ENCODE measurements at places on chromosomes 2 and 18.

GRCh38 chr18:48073211-48073930 lies 142.9 kb upstream of the SMAD2 start:
- no peak for DNase-seq

DNA sequence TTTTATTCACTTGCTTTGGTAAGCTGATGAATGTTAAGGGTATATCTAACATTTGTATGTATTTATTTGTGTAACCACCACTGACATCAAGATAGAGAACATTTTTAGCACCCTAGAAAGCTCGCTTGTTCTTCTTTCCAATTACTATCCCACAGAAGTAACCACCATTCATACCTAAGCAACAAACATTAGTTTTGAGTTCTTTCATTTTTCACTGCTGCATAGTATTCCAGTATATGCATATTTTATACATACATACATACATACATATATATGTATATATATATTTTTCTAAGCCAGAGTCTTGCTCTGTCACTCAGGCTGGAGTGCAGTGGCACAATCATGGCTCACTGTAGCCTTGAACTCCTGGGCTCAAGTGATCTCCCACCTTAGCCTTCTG lies 11.1 kb upstream of the DYM start:
- no peak for DNase-seq

- no peak for DNase-seq
Observed at GRCh38 chr2:180540761-180541160, 439.6 kb upstream of the UBE2E3 start.

- DNase-seq, result no peak
Observed at GRCh38 chr2:9262671-9263171, 56.1 kb downstream of the ASAP2 start.

DNA sequence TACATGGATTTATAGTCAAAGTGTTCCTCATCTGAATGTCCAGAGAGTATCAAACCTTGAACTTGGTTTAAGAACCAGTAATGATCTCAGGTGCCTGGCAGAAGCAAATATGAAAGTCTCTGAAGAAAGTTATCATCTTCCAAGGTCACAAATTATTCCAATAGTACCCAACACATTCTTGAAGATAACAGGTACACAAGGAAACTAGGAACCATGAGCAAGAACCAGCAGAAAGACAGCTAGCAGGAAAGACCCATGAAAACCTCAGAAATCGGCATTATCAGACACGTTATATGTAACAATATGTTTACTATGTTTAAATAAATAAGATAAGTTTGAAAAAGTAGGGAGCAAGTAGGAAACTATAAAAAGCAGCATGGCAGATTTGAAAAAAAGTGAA lies 5.9 kb upstream of the PRKAG3 start:
- no peak for DNase-seq

DNA sequence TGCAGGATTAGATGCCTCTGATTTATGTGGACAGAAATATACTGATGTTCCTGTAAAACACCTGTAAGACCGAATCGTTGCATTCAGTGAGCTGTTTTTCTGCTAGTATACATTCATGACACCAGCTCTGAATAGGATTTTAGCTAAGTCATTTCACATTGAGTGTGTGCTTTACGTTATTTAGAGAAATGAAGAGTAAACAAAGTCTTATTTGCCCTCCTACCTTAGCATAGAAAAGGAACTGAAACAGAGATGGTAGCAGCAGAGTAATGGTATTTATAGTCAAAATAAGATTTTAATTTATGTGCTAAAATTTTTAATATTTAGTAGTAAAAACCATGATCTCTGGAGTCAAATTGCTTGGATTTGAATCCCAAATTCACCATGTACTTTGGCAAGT lies 168.0 kb downstream of the CERS6 start:
- peak; percentile 16 for DNase-seq

DNA sequence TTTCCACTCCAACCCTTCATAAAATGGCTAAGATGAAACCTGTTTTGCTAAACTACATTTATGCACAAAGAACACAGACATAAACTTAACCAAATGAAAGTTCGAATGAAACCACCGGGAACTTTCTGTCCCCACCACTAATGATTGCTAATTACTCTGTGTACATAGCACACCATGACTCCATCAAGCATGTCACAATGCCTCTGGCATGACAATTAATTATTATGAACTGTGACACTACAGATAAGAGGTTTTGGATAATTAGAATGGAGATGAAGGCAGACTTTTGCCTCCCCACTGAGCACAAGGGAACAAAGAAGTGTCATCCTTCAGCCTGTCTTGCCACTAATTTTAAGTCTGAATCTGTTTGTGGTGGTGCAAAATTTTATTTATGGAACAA lies 1.5 kb downstream of the DAPL1 start:
- DNase-seq, result no peak

- peak; percentile 8 for DNase-seq
Observed at GRCh38 chr2:142980246-142981068, 103.0 kb downstream of the KYNU start.

- no peak for DNase-seq
Observed at GRCh38 chr2:175621821-175622220, 380.2 kb downstream of the LNPK start.

DNA sequence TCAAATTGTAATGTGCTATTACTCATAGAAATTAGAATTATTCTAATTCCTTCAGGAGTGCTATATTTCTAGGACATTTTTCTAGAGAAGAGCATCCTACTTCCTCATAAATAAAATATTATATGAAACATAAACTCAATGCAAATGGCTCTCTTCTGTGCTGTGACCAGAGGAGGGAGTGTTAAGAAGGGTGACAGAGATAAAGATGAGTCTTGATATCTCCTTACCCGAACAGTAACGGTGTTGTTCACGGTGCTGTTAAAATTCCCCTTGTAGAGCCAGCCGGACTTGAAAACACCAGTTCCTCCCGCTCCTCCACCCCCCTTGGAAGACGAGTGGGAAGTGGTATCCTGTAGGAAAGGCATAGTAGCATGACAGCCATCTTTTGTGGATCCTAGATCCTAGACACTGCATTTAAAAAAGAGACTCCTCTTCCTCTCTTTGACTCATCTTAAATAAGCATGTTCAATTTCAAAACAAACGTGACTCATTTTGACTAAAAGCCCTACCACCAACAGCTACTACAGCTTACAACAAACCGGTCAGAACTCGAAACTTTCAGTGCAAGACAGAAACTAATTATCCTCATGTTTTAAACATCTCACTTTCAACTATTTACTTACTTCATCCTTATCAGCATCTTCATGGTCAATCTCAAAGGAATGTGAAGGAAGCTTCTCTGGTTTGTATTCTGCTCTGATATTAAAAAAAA lies 156.3 kb downstream of the DOCK10 start:
- no peak for DNase-seq

GRCh38 chr18:11167778-11168177 lies 18.4 kb upstream of the PIEZO2 start:
- no peak for DNase-seq

DNA sequence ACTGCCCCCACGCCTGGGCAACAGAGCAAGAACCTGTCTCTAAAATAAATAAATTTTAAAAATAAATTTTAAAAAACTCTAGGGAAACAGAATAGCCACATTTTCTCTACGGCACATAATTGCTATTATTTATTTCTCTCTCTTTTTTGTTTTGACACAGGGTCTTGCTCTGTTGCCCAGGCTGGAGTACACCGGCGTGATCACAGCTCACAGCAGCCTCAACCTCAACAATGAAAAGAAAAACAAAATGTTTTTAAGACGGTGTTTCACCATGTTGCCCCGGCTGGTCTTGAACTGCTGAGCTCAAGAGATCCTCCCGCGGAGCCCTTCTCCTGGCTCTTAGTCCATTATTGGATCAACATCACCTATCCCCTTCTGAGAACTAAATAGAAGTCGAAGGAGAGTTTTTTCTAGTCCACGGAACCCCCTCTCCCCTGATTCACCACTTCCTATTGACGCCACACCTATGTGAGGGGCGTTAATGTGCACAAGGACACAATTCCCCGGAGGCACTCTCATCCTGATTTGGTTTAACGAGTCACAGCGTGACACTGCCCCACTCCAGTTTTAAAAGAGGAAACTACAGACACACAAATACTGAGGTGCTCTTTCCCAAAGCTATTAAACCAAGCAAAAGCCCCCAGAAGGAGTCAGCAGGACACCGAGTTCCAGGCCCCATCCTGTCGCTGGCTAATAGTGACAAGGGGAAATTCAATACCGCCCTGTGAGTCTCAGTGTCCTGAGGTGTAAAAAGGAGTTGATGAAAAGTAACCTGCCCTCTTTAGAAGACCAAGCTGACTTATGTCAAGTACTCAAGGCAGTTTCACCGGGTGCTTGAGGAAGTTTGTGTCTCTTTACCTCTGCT lies 1.1 kb downstream of the NPC1 start:
- no peak for DNase-seq

GRCh38 chr2:176001281-176001915 lies 669 bp downstream of the LNPK start:
- peak; percentile 9 for DNase-seq

DNA sequence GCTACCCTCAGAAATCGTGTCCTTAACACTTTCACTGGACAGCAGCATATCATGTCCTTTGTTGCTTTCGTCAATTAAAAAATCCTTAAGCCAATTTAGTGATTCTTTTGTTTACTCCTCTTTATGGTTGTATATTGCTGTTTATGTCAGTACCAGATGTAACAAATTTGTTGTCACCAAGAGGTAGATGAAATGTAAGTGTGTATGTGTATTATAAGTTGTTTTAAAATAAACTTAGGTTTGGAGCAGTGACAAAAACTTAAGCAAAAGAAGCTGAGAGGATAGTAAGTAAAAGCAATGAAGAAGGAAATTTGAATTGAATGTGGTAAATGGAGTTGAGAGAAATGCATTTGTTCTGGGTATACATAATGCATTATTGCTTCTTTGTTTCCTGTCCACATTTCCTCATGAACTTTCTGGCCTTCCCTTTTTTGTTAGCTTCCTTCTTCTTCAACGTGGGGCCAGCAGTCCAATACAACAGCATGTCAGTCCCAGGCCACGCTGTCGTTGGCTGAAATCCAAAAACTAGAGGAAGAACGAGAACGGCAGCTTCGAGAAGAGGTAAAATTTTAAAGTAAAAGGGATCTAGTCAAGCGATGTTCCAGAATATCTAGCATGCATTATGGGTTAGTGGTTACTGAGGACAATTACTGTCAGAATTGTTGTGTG lies 30.5 kb upstream of the SNORC start:
- DNase-seq, result no peak
